ENCODE measurements at places on chromosomes 3 and 15.

- no peak for DNase-seq
Measured at GRCh38 chr3:126290325-126290724, 66.9 kb downstream of the KLF15 start.

DNA sequence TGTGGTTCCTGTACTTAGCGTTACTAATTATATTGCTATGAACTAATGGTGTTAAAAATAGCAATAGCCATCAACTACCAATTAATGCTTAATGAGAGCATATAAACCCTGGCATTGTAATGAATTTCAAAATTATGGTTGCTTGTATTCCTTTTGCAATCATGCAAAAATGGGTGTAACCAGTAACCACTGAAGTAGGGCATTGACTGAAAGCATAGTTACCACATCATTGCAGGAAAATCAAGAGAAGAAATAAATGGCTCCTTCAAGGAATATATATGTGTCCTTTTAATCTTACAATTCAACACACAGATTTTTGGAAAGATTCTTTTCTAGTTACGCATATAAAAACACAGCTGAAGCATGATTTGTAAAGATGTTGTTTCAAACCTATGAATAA is 328.3 kb upstream of the AGTR1 start:
- DNase-seq = no peak

DNA sequence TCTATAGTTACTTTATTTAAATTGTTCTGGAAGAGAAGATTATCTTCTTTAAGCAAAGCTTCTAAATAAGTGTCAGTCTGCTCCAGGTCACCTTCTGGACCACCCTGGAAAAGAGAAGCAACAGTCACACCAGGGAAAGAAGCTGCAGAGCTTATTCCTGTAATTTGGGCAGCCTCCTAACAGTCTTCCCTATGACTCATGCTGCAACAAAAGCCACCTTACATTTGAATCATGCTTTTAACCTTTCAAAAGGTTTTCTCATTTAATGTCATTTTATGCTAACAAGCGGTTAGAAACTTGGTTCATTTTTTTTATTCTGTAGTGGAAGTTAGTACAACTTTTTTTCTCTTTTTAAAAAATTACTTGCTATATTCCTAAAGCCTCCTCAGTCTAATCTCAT is 5.3 kb upstream of the GUCA1C start:
- no peak for DNase-seq

GRCh38 chr15:25859838-25860645 is 3.1 kb downstream of the ATP10A start:
- no peak for DNase-seq

DNA sequence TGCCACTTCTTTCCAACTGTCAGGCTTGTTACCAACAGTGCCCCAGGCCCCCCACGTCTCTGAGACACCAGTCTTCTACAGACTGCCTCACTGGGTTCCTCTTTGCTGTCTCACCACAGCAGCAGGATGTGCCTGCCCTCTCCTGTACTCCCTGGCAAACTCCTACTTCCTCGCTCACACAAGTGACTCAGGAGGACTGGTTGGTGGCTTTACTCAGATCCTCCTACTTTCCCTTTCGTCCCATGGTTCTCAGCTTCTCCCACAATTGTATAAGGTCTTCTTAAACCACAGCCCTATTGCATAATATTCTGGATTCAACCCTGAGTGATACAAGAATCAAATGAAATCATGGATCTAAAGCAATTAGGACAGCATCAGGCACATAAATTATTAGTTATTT is 246.6 kb upstream of the PROK2 start:
- no peak for DNase-seq

DNA sequence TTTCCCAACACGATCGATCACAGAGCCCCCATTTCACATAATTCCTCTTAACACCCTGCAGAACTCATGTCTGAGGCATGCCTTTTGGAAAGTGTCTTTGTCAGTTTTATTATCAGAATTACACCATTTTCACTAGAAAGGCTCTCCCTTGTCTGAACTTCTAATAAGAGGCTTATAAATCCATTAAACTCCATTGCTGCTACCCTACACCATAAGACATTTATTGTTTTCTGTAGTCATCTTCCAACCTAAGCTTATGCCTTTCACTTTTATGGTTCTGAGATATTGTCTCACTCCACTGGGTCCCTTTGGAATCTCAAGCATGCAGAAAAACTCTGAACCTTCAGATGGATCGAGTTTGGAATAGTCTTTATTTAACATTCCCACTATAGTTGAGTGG is 50.2 kb upstream of the TPM1 start:
- no peak for DNase-seq

GRCh38 chr3:45343947-45344346 is 44.4 kb upstream of the LARS2 start:
- DNase-seq = no peak

DNA sequence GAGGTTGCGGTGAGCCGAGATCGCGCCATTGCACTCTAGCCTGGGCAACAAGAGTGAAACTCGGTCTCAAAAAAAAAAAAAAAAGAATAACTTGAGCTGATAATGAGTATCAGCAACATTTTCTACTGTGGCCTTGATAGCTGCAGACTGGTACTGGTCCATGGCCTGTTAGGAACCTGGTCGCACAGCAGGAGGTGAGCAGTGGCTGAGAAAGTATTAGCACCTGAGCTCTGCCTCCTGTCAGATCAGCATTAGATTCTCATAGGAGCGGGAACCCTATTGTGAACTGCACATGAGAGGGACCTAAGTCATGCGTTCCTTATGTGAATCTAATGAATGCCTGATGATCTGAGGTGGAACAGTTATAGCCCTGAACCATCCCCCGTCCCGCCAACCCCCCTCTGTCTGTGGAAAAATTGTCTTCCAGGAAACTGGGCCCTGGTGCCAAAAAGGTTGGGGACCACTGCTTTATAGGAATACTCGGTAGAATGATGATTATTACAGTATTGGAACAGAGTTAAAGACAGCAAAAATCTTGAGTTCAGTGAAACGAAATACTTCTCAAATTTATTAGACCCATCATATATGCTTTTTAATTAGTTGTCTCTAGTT is 126.0 kb downstream of the ZNF609 start:
- DNase-seq = no peak

Data from NCI-H2029 treated with DMSO at 0.1 percent for 48 hours (cell line).